ENCODE measurements at places on chromosomes 16 and 17. TPM values are rescaled to one million over a fixed set of nuclear protein-coding genes. Genes with fewer than 3 reads are reported as not detected.

Gene MSLN
- total RNA-seq = 1.7 TPM

Gene OR2C1
- total RNA-seq = not detected

Gene RAB40B
- 9.4 TPM for total RNA-seq

Gene SPIRE2
- total RNA-seq = not detected

Gene SEPTIN12
- not detected for total RNA-seq

Gene CSH1
- total RNA-seq = not detected

Gene PIRT
- total RNA-seq = not detected

Gene NFAT5
- total RNA-seq = 48.9 TPM

GRCh38 chr16:89489898-89490438 lies 393 bp downstream of the ANKRD11 start:
- DNase-seq = no peak

DNA sequence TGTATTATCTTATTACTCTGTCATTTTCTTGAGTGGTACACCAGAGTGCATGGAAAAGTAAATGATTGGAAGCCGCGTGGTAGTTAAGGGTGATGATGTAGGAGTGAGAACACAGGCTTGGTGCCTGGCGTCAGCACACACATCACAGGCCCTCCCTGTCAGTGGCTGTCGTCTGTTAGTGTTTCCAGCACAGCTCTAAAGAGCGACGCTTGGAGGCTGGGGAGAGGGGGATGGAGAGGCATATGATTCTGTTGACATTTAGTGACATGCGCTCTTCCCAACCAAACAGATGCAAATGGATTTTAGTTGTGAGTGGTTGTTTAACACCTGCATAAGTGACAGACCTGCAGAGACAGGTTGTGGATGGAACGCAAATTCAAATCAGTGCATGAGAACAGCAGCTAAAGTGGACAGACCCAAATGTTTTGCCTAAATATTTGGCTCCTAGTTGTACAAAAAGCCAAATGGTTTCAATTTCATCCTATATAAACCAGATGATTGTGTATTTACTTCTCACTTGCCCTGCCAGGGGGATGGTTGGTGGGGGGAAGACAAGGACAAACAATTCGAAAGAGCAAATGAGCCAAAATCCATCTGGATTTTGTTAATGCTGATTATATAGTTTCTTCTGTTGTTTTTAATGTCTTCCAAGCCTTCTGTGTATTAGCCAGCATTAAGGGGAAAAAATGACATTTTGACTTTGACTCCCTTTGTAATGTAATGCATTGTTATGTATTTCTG lies 222.3 kb downstream of the WWOX start:
- no peak for DNase-seq

DNA sequence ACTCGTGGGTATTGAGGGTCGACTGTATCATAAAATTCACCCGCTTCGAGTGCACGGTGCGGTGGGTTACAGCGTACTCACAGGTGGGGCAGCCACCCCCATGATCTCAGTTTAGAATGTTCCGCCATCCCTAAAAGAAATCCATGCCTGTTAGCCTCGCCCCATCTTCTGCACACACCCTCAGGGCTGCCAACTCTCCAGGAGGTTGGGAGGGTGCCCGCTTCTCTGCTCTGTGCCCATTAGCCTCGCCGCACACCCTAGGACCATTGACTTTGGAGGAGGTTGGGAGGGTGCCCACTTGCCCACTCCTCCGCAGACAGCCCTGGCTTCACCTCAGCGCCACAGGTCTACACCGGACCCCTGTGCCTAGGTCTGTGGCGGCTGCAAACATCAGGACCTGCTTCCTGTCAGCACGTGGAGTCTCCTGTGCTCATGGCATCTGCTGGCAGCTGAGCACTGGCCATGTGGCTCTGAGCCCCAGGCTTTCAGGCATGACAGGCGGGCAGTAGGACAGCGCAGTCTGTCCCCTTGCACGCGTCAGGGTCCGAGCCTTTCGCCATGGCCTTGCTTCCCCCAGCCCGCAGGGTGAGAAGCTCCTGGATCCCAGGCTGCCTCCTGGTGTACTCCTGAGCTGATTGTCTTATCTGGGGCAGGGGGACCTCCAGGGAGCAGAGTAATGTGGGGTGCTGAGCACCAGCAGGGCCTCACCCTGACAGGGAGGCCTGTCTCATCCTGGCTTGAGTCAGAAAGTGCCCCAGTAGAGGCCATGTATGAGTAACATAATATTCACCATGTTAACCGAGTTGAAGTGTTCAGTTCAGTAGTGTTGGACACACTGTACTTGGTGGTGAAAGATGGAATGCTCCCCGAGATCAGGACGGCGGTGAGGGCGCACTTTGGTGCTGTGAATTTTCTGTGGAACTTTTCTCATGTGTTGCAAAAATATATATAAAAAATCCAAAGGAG lies 21.9 kb downstream of the NME3 start:
- DNase-seq = no peak

DNA sequence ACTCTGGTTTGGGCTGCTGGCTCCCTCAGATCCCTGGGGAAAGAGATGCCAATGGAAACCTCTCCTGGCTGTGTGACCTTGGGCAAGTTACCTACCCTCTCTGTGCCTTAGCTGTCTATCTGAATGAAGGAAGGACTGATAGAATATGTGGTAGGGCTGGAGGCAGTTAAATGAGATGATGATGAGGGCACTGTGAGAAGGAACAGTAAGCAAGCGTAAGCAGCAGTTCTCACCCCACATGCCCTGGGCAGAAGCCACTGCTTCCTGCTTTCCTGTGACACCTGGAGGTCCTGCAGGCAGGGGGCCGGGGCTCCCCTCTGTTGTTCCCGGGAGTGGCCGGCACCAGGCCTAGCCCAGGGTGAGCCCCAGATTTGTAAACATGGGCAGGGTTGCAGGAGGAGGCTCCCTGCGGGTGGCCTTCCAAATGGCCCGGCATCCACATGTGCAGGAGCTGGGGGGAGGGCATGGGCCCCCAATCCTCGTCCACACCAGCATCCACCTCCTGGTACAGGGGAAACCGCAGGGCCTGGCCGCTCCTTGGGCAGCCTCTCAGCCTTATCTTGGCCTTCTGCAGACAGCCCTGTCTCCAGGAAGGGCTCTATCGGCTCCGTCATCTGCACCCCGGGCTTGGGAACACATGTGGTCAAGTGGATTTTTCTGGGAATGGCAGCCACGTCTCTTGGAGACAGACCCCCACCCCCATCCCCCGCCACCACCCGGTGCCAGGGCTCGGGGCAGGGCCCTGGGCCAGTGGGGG lies 235.6 kb upstream of the GSE1 start:
- no peak for DNase-seq

DNA sequence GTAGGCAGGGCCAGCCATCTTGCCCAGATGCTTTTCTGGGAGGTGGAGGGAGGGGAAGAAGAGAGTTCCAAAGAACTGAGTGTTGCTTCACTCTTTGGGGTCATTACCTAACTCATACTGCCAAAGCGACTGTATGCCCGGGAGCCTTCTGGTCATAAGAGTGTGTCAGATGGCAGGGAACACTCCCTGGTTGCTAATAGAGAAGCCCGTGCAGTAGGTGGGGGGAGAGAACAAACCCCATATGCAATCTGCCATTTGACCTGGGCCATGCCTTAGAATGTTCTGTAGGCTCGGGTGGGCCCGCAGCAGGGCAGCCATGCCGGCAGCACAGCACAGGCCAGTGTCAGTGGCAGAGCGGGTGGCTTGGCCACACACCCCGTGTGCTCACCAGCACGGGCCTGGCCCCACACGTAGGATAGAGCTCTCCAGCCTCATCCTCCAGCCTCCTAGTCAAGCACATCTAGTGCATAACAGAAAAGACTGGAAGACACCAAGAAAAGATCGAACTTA lies 120.5 kb downstream of the SOCS1 start:
- DNase-seq = peak; percentile 79

GRCh38 chr17:15967706-15968399 lies 22.9 kb downstream of the ADORA2B start:
- DNase-seq = no peak

DNA sequence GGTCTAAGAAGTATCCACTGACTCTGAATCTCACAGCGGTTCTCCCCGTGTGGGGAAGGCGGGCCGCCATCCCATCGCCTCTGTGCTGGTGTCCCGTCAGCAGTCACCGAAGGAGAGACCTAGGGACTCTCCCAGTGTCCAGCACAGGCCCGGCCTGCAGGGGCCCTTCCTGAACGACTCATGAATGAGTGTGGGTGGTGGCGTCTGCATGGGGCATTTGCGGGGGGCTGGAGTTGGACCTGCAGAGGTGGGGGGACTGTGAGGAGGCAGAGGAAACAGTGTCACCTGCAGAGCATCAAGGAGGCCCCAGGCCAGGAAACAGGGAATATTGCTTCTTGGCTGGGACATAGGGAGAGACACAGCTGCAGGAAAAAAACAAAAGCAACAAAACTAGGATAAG lies 10.3 kb downstream of the KCNG4 start:
- DNase-seq = no peak

DNA sequence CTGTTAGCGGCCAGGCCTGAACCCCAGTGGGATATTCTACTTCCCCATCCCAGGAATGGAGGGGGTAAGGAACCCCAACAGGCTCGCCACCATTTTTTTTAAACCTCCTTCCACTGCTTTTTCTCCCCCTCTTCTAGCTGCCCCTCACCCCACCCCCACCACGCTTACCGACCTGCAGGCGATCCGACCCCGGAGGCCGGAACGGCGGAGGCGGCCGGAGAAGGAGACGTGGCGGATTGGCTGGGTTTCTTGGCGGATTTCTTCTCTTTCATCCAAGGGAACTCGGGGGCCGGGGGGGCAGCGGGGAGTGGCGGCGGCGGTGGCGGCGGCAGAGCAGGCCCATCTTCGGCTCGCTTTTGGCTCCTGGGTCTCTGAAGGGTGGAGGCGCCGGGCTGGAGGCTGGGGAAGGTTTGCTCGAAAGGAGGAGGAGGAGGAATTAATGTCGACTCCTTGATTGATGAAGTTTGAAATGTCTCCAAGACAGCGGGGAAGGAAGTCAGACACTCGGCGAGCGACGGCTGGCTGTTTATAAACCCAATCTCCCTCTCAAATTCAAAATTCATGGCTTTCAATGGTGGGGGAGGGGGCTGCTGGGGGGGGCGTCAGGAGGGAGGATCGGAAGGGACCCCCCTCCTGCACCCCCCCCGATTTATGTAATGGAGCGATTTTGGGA lies 424 bp downstream of the HOXB2 start:
- DNase-seq = peak; percentile 55

DNA sequence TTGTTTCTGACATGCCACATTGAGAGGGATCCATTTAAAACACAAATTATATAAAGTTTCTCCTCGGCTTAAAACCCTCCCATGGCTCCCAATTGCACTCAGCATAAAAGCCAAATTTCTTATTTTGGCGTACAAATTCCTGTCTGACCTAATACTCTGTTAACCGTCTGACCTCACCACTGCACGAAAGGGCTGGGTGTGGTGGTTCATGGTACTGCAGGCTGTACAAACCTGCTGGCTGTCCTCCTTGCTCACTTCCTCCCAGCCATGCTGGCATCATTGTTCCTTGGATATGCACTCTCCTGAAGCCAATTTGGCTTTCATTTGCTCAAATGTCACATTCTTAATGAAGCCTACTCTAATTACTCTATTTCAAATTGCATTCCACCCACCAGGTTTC lies 301.6 kb upstream of the C16orf82 start:
- DNase-seq = no peak

- DNase-seq = no peak
Observed at GRCh38 chr16:84117494-84117843, 727 bp upstream of the MBTPS1 start.

GRCh38 chr17:68290268-68290954 lies 516 bp downstream of the SLC16A6 start:
- DNase-seq = no peak

- DNase-seq = no peak
Observed at GRCh38 chr16:35506898-35507194, 2047.4 kb downstream of the TP53TG3F start.

DNA sequence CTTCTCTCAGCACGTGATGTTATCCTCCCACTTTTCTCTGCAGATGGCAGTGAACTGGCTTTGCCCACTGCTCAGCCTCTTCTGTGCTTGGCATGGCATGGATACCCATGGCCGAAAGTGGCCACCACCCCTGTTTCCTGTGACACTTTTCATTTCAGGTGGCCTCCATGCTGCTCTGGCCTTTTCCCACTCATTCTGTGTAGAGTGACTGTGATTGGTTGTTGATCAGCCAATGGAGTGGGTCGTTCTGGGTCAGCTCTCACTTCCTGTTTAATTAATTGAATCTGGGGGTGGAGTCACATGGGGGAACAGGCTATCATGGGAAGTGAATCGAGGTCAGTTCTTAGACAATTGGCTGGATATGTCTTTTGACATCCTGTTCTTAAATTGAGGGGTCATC lies 350.1 kb upstream of the EEF2KMT start:
- DNase-seq = no peak

GRCh38 chr17:80847496-80848230 lies 144.0 kb upstream of the CHMP6 start:
- peak; percentile 49 for DNase-seq

DNA sequence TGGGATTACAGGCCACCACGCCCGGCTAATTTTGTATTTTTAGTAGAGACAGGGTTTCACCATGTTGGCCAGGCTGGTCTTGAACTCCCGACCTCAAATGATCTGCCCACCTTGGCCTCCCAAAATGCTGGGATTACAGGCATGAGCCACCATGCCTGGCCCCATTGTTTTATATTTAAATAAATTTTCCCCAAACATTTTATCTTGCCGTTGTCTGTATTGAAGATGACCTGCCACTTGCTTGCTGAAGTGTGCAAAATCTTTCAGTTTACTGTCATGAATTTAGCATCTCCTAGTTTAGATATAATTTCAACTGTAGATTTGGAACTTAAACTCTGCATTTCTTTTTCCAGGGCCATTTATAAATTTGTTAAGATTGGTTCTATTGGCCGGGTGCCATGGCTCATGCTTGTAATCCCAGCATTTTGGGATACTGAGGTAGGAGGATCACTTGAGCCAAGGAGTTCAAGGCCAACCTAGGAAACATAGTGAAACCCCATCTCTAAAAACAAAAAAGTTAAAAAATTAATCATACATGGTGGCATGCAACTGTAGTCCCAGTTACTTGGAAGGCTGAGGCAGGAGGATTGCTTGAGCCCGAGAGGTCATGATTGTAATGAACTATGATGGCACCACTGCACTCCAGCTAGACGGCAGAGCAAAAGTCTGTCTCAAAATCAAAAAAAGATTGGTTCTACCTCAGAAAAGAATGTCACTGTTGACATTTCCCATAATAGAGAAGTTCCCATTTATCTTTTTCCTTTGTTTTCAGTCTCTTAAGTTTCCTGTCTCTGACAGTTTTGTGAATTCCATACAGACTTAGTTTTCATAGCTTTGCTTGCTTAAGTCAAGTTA lies 84.4 kb downstream of the VMP1 start:
- no peak for DNase-seq

DNA sequence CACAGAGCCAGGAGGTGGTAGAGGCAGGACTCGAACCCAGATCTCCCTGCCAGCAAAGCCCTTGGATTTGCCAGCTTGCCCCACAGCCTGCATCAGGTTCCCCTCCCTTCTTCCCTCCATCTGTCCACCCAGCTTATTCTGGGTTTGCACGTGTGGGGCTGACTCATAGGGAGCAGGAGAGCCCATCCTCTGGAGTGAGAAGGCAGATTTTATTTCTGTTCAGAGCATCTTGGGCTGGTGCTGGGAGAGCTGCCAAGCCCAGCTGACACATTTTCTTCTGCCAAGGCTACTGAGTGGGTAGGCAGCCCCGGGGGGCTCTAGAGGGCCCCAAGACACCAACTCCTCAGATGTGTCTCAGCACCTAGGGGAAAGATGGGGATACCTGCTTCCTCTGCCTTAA lies 106.3 kb upstream of the CRHR1 start:
- no peak for DNase-seq

All from ascending aorta (tissue), 2 donors.